ENCODE measurements at places on chromosomes 1 and 21.

DNA sequence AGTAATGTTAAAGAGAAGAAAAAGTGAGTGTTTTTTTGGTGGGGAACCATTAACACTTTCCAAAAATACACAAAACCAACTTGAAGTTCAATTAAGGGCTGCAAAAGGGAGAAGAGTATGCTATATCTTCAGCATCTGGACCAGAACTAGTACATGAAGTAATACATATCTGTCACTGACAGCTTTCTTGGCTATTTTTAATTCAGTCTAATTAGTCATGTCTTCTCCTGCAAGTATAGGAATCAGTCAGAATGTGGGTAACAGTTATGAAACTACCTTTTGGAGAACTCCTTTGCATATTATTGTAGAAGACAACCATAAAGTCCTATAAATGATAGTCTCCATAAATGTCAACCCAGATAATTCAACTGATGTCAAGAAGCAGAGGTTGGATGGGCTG is 901.2 kb downstream of the TTLL7 start:
- DNase-seq = no peak

- DNase-seq = no peak
Measured at GRCh38 chr1:50183378-50184133, 74.8 kb downstream of the ELAVL4 start.

- no peak for DNase-seq
Measured at GRCh38 chr1:12132078-12132477, 34.7 kb upstream of the TNFRSF1B start.

GRCh38 chr1:117556341-117556740 is 49.5 kb upstream of the TENT5C start:
- no peak for DNase-seq

GRCh38 chr1:168252204-168252733 is 26.5 kb downstream of the SFT2D2 start:
- no peak for DNase-seq

DNA sequence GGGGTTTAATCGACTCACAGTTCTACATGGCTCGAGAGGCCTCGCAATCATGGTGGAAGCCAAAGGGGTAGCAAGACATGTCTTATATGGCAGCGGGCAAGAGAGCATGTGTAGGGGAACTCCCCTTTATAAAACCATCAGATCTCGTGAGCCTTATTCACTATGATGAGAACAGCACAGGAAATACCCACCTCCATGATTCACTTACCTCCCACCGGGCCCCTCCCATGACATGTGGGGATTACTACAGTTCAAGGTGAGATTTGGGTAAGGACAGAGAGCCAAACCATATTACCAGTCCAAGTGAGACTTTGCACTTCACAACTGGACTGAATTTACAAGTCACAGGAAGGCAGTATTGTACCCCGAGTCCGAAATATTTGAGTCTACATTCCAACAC is 73.9 kb upstream of the ANGPTL1 start:
- no peak for DNase-seq

- DNase-seq = no peak
Measured at GRCh38 chr1:87182611-87183010, 146.1 kb upstream of the LMO4 start.

GRCh38 chr1:228279011-228279721 is 71.3 kb downstream of the OBSCN start:
- DNase-seq = no peak

DNA sequence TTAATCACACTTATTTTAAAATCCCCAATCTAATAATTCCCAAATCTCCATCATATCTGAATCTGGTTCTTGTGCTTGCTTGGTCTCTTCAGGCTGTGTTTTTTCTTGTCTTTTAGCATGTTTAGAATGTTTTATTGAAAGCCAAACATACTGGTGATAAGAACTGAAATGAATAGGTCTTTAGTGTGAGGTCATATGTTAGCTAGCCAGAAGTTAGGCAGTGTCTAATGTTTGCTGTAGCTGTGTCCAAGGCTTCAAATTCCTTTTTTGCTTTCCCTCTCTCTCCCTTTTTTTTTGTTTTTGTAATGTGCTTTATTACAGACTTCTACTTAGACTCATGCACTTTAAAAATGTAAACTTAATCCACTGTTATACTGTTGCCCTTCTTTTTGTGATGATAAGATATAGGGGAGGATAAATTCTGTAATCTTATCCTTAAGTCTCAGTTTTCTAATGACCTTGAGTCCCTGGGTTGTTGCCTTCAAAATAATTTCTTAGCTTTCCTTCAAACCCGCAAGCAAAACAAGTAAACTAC is 725.1 kb downstream of the BRINP3 start:
- DNase-seq = no peak

- no peak for DNase-seq
Measured at GRCh38 chr1:200354243-200354642, 55.6 kb downstream of the ZNF281 start.

- no peak for DNase-seq
Measured at GRCh38 chr1:166170726-166171125, 3.9 kb upstream of the FAM78B start.

Measured in NCI-H1930 (cell line).